Activated CD8-positive, alpha-beta T cell treated with anti-CD3 and anti-CD28 coated beads, Interleukin-2, amount 10 ng/mL, durations not matched to agents 7 days and 5 days (primary cell): ENCODE measurements at places on chromosomes 2 and 18.

GRCh38 chr2:220315098-220315823 lies 687.8 kb downstream of the SLC4A3 start:
- no peaks in the 10 kb centered on the region for H3K4me1 ChIP-seq
- H3K36me3 ChIP-seq = no peaks in the 10 kb centered on the region
- H3K27ac ChIP-seq = no peak overlapping the region
- H3K4me3 ChIP-seq = no peak overlapping the region
- no peaks in the 10 kb centered on the region for H3K27me3 ChIP-seq
- no peak for DNase-seq

- no peak overlapping the region for H3K4me3 ChIP-seq
- H3K36me3 ChIP-seq = no peaks in the 10 kb centered on the region
- H3K27ac ChIP-seq = no peak overlapping the region
- H3K27me3 ChIP-seq = no peaks in the 10 kb centered on the region
These were observed 152.6 kb upstream of the KYNU start for GRCh38 chr2:142724713-142725349.

DNA sequence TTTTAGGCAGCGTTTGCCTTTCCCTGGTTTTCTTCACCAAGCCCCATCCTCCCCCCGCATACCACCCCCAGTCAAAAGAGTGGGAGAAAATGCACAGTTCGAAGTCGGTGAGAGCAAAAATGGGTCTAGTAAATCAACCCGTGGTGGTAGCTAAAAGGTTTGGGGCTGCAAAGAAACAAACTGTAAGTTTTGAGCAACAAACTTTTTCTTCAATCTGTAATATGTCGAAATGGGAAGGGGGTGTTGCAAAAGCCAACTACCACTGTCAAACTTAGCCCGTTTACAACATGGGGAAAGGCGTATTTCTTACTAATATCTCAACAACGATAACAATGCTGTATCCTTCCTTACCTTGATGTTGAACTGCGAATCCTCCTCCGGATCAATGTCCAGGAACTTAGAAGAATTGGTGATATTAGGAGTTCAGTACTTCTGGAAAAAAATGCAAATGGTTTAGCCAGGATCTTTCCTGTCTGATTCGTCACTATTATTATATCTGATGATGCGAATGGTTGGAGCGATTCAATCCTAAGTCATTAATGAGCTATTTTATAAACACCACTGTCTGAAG lies 2.4 kb upstream of the SATB2 start:
- H3K27me3 ChIP-seq = peaks cover 63% of the 10 kb centered on the region
- peak overlapping the region; percentile 33 for H3K27ac ChIP-seq
- H3K4me1 ChIP-seq = peaks cover 28% of the 10 kb centered on the region
- H3K4me3 ChIP-seq = peak overlapping the region; percentile 86
- peaks cover 8% of the 10 kb centered on the region for H3K36me3 ChIP-seq

DNA sequence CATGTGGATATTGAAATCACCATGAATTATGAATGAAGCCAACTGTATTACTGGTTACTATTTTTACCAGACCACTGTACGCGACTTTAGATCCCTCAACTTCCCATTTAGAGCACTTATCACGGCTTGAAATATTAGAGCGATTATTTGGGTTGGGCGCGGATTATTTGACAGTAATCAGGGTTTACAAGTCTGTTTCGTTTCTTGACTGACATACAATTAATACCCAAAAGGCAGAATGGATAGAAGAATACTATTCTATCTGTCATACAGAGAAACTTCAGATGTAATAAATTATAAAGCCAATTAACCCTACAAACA lies 496 bp upstream of the NAPG start:
- peaks cover 6% of the 10 kb centered on the region for H3K36me3 ChIP-seq
- peak overlapping the region; percentile 95 for H3K4me3 ChIP-seq

GRCh38 chr2:162074632-162074895 lies 549 bp upstream of the DPP4 start:
- H3K4me1 ChIP-seq = peaks cover 39% of the 10 kb centered on the region
- peak overlapping the region; percentile 95 for H3K4me3 ChIP-seq
- no peaks in the 10 kb centered on the region for H3K27me3 ChIP-seq
- H3K36me3 ChIP-seq = peaks cover 86% of the 10 kb centered on the region
